NCI-H1436 (cell line): ENCODE measurements at places on chromosomes 11 and 22.

DNA sequence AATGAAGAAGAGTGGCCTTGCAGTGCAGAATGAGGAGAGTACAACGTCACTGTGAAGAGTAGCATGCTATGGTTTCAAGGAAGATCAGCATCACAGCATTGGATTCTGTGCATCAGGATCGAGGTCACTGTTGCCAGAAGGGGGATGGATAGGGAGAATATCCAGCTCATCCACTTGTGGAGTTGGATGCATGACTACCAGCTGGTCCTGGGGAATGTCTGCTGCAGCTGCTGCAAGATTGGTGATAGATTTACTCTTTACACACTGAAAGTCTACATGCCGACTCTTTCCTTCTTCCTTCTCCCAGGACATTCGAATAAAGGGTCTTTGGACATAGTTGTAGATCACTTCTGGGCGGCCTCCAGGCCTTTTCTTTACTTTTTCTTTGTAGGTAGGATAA, 74.3 kb downstream of the BTBD10 start:
- DNase-seq, result no peak

GRCh38 chr11:115334932-115335788, 169.1 kb downstream of the CADM1 start:
- no peak for DNase-seq

- no peak for DNase-seq
Observed at GRCh38 chr11:79400717-79401330, 40.0 kb downstream of the TENM4 start.

GRCh38 chr11:94219771-94220170, 84.6 kb upstream of the IZUMO1R start:
- DNase-seq, result no peak

GRCh38 chr22:16819249-16819648, 6.0 kb downstream of the XKR3 start:
- no peak for DNase-seq
